NCI-H187 treated with DMSO at 0.1 percent for 48 hours (cell line): ENCODE measurements at places on chromosomes 3 and 15.

DNA sequence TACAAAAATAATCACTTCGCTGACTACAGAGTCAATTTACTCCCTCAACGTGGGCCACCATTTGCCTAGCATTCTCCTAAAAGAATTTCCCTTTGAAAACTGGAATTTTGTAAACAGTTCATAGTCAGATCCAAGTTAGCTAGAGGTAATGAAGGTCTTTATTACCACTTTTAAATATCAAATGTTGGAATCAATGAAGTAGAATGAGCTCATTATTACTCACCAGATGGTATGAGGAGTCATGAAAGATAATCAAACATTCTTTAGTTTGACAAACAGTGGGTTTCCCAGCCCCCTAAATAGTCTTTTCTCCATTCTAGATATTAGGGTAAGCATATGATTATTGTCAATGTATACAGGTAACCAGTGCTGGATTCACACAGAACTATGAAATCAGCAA is 455.7 kb upstream of the THBS1 start:
- no peak for DNase-seq

DNA sequence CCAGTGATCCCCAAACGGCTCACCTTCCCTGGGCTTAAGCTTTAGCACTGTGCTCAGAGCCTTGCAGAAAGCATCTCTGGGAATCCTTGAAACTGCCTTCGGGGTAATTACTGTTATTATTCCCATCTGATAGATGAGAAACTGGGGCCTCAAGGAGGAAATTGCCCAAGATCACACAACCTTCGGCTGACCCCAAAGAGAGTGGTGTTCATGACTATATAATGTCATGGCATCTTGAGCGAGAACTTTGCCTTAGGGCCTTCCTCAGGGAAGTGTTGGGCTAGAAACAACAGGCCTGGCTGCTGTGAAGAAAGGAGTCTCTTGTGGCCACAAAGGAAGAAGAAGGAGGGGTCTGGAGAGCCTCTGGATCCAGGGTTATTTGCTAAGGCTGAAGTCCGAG is 388.7 kb upstream of the CFAP20DC start:
- DNase-seq: no peak

DNA sequence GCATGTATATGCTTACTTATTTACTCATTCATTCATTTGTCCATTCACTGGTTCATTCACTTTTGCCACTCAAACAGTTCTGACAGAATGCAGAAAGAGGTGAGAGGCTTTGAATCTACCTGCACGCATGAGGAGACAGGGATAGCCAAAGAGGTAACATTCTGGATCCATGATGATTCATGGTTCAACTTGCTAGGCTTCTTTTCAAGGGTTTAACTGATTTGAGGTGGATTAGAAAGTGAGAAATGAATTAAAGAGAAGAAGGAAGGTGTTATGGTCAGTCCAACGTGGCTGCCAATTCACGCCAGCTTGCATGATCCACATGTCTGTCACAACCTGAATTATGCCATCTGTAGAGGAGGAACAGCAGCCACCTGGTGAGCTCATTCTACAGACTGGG is 260.6 kb downstream of the ARRDC4 start:
- DNase-seq: no peak

DNA sequence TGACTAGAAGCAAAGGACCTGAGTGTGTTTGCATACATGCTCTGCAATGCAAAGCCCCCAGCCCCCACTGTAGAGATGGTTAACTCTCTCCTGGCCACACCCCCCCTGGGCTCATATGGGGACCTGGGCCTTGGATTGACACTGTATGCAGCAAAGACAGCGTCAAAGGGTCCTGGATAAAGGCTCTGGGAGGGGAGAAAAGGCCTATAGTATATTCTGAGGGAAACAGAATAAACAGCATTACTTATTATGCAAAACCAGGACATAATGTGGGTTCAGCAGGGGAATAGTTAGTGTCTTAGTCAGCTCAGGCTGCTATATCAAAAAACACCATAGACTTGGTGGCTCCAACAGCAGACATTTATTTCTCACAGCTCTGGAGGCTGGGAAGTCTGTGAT is 158.7 kb downstream of the APBA2 start:
- DNase-seq: no peak

DNA sequence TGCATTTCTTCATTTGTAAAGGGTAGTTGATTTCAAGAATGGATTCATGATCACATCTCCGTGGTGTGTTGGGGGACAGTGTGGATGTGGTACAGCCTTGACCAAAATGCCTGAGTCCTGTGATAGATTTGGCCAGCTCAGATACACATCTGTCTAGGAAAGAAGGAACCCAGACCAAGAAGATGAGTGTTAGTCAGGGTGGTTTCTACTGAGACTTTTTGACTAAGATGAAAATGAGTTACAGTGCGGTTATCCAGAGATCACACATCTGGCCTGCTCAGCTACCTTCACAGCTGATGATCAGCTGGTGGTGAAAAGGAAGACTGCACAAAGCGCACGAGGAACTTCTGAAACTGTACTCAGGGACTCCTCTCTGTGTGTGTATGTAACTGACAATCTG is 68.0 kb downstream of the FNDC3B start:
- DNase-seq: no peak

DNA sequence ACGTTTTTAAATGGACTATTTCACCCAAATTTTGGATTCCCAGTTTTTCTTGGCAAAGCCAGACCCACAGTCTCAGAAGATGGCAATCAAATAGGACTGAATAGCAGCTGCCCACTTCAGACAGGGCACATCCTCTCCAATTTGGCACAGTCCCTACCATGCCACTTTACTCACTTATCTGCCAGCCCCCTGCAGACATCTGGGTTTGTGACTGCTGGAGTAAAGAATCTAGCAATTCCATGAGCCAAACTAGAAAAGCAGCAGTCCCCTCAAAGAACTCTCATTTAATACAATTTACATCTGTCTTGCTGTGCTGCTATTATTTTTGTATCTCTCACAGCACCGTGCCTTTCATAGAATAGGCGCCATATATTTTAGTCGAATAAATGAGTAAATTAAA is 16.0 kb upstream of the LRRN1 start:
- no peak for DNase-seq

- DNase-seq: no peak
Observed at GRCh38 chr15:38650384-38650783, 85.8 kb upstream of the RASGRP1 start.

DNA sequence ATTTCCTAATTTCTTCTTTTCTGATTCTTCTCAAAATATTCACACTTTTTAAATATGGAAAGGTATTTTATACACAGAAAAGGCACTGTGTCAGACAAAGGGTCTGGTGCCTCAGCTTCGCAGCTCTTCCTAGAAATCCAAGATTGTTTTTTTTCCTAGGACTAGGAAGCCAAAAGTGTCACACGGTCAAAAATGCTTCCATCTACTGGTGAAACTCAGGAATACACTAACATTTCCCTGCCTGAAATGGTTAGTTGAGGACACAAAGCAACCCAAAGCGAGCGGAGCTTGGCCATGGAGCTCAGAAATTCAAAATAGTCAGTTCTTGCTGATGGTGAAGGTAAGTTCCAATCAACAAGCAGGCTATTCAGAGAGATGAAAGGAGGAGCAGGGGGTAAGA is 426.5 kb upstream of the RASGRP1 start:
- DNase-seq: no peak

- DNase-seq: no peak
Observed at GRCh38 chr15:24899795-24900194, 55.0 kb upstream of the SNRPN start.

- DNase-seq: no peak
Observed at GRCh38 chr15:93980261-93980911, 251.0 kb upstream of the MCTP2 start.

- DNase-seq: no peak
Observed at GRCh38 chr3:51933471-51934138, 8.1 kb downstream of the RRP9 start.

DNA sequence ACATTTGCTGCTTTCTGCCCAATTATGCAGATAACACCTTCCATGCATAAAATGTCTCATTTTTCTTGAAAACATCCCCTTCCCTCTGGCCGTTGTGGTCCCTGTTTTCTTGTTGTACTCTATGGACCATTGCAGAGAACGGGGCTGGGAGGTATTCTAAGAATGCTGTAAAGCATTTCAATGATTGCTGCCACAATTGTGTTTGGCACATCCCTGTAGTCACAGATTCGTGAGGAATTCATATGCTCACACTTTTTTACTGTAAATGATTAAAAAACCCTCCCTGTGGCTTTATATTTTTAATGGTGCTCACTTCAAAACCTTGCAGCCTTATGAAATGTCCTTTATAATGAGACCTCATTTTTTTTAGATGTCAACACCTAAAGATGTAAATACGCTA is 207.2 kb upstream of the GBE1 start:
- DNase-seq: no peak

DNA sequence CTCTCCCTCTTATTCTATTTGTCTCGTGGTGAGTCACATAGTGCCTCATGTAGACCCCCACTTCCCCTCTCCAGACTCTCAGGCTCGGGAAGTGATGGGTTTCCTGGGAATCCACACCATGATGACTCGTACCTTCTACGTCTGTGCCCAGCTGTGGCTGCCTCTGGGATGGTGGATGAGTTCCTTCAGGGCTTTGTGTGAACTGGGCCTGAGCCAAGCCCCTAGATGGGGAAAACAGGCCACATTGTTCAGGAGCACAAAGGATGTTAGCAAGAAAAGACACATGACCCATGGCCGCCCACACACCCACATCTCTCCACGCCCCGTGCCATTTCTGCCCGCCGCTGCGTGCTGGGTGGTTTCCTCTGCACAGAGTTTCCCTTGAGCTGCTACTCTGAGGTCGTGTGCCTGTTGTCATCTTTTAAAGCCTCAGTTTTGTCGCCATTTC is 10.5 kb downstream of the ISG20 start:
- DNase-seq: no peak

GRCh38 chr15:70097063-70097320 is 725 bp downstream of the TLE3 start:
- no peak for DNase-seq

DNA sequence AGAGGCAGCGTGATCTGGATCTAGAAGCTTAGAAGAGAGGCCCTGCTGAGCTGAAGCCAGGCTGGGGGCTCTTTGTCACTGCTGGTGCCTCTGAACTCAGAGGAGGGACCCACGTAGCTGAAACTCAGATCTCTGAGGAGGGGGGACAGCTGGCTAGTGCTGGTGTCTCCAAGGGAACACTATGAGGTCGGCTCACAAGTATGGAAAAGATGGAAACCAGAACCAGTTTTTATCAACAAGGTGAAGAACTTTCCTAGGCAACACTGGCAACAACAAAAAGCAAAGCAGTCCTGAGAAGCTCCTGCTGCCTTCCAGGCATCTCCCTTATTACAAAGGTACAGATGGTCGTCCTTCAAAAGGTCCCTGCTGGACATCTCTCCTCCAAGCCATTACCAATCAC is 27.0 kb upstream of the FSTL1 start:
- no peak for DNase-seq

- no peak for DNase-seq
Observed at GRCh38 chr3:52144034-52144795, 10.0 kb downstream of the POC1A start.

- no peak for DNase-seq
Observed at GRCh38 chr3:157152438-157152837, 7.5 kb downstream of the CCNL1 start.

GRCh38 chr15:76467136-76467535 is 130.6 kb downstream of the ISL2 start:
- DNase-seq: no peak

DNA sequence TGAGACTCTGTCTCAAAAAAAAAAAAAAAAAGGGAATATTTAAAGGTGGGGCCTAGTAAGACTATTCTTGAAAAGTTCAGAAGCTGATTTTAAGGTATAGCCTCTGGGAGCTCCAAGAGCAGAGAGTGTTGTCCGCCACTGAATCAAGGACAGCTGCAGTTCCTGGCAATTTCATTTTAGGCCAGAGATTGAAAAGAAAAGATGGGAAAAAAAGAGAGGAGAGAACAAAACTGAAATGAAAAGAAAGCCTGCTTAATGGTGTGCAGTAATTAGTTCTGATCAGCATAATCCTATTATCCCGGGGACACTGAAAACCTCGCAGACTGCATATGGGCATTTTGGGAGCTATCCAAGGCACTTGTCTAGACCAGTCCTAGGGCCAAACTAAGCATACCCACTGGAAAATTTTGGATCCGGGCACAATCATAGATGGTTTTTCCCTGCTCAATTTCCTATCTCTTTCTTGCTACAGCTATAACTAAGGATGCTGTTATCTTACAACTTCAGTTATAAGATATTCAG is 43.2 kb downstream of the EHHADH start:
- no peak for DNase-seq

DNA sequence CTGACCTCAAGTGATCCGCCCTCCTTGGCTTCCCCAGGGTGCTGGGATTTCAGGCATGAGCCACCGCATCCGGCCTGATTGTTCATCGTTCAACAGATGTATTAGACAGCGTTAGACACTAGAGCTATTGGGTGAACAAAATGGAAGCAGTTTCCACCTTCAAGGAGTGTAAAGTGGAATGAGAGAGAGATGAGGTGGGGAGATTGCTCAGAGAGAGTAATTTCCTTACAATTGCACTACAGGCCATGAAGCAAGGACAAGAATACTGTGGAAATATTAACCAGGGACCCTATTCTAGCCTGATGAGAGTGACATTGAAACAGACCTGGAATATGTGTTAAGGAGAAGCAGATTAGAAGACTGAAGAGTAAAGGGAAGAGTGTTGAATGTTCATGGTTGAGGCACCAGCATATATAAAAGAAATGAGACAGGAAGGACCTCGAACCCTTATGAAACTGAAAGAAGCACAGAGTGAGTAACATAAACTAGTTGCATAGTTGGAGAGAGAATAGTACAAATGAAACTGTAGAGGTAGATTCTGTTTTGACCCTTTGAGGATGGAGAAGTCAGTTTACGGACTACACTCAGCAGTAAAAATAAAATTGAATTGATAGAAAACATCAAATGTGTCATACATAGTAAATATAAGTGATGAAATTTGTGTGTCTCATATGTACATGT is 7.2 kb downstream of the RTF1 start:
- DNase-seq: no peak

DNA sequence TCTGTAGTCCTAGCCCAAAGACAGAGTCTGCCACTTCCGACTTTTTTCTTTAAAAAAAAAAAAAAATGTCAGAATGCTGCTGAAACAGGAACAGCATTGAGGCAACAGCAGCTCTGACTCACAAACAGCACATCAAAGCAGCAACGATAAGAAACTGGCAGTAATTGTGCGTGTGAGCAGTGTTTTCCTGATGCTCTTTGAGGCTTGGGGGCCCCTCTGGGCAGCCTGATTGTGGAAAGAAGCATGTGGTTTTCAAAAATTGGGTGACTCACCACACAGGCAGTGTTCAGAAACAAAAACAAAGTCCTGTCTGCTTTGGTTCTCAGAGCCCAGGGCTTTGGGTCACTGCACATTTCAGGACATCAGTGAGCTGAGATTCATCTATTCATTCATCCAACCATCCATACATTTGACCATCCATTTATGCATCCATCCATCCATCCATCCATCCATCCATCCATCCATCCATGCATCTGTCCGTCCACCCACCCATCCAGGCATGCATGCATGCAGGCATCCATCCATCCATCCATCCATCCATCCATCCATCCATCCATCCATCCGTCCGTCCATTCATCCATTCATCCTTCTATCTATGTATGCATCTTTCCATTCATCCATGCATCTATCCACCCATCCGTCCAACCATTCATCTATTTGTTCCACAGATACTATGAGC is 308.4 kb downstream of the RPLP1 start:
- no peak for DNase-seq
